ENCODE measurements at places on chromosomes 5 and 9.

DNA sequence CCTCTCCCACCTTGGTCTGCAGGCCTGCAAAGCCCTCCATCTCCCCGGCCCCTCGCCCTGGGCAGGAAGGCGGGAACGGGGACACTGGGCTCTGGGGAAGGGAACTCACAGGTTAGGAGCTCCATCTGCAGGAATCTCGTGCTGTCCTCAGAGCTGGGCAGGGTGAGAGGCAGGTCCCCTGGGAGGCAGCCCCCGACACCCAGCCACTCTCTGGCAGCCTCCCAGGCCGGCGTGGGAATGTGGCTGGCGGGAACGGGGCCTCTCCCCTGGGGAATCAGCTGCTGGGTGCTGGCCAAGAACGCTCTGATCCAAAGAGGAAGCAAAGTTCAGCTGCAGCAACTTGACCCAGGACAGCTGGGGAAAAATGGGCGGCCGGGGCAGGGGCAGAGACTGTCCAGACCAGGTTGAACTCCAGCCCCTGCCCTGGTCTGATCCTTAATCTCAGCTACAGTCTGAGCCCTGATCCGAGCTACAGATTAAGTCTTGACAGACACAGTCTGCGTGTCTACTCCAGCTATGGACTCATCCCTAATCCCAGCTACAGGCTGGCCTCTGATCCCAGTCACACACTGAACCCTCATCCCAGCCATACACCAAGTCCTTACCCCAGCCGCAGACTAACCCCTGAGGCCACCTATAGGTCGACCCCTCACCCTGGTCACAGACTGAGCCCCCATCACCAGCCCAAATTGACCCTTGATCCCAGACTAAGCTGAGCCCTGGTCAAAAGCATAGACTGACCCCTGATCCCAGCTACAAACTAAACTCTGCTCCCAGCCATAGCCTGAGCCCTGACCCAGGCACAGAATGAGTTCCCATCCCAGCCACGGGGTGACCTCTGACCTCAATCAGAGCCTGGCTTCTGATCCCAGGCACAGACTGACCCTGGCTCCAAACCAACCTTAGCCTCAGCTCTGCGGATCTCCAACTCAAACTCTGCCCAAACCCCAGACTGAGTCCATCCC, 37.3 kb upstream of the EGFL7 start:
- no peak for DNase-seq

DNA sequence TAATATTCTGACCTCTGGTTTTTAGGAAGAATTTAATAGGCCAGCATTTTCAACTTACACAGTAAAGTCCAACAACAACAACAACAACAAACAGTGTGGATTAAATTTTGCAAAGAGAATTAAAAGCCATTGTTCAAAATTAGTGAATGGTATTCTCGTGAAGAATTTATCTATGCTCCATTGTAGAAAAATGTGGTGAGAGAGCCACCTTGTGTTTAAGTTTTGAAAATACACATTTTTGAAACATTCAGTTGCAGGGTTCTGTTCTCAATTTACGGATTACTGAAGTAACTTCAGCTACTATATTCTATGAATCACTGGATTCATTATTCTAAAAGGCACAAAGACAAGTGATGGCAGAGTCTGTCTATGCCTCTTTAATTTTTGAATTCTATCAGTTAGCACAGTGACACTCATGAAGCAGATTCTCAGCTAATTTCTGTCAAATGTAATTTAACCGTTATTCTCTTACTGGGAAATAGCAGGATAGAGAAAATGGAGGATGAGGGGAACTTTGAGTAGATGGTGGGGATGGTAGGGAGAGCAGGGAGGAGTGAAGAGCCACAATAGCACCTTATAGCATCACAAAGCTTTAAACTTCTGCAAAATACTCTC, 11.0 kb downstream of the CCDC152 start:
- no peak for DNase-seq

GRCh38 chr9:104927912-104928740, at the start of gene ABCA1:
TSS of gene ABCA1 (minus strand) at chr9:104928155. CDS start at chr9:104903679, 24,476 bp downstream.
- no peak for DNase-seq

GRCh38 chr9:90540734-90541133, 101.9 kb downstream of the DIRAS2 start:
- DNase-seq = no peak

DNA sequence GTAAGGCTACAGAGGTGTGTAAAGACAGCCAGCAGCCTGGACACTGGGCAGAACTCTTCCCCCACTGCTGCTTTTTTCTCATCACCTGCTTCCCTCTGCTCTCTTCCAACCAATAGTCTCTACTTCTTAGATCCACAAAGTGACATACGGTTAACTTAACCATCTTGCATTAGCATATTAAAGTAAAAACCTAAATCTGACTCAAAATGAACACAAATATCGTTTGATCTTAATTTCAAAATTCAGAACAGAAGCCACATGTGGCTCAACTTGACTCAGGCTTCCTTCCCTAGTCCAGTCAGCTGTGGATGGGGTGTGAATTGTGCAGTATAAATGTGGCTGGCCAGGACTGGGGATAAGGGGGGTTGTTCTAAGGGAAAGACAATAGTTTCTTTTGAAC, 114.3 kb downstream of the STARD4 start:
- no peak for DNase-seq

DNA sequence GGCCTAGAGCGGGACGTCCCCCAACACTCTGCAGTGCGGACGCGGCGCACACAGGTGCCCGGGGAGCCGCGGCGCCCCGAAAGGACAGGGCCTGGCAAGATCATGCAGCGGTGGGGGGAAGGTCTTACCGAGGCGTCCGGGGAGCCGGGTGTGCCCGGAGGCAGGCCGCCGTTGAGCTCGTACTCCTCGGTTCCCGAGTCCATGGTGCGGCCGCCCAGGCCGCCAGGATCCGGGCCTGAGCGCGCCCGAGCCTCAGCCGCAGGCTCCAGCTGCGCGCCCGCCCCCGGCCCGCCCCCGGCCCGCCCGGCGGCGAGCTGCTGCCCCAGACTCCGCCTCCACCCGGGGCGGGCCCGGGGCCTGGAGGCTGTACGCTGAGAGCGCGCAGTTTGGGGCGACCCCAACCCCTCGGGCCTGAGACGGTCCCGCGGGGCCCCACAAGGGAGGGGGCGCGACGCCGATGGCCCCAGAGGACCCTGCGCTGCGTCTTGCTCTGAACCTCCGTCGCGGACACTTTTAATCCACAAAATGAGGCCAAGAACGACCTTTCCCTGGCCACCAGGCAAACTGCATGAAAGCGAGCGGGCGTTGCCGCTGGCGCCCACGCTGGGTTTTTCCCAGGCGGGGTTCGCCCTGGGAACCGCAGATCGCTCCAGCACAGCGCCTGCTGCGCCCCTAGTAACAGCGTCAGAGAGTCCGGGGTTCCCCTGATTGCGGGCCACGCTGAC, at the start of gene NINJ1:
Gene NINJ1 (minus strand): TSS at position 237 of the 725 bp plus-strand sequence. CDS start 34 bp downstream, at position 203.
- DNase-seq = peak; percentile 59

DNA sequence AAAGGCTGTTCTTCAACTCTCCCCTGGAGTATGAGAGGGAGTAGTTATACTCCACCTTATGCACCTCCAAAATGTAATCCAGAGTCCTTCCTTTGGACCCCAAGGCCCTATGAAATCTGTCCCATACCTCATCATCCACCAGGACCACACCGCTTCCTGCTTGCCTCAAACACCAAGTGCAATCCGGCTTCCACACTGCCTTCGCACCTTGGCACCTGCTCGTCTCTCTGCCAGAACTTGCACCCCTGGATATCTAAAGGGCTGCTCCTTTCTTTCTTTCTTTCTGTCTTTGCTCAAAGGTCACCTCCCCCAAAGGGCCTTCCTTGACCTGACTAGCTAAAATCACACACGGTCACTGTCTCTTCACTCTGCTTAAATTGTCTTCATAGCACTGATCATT, 63.9 kb upstream of the SHB start:
- DNase-seq = no peak

- no peak for DNase-seq
Measured at GRCh38 chr9:33851301-33851700, 34.3 kb downstream of the UBE2R2 start.

- no peak for DNase-seq
Measured at GRCh38 chr5:73214306-73214705, 41.3 kb downstream of the TMEM174 start.

- no peak for DNase-seq
Measured at GRCh38 chr5:14879393-14879792, 7.8 kb upstream of the ANKH start.

DNA sequence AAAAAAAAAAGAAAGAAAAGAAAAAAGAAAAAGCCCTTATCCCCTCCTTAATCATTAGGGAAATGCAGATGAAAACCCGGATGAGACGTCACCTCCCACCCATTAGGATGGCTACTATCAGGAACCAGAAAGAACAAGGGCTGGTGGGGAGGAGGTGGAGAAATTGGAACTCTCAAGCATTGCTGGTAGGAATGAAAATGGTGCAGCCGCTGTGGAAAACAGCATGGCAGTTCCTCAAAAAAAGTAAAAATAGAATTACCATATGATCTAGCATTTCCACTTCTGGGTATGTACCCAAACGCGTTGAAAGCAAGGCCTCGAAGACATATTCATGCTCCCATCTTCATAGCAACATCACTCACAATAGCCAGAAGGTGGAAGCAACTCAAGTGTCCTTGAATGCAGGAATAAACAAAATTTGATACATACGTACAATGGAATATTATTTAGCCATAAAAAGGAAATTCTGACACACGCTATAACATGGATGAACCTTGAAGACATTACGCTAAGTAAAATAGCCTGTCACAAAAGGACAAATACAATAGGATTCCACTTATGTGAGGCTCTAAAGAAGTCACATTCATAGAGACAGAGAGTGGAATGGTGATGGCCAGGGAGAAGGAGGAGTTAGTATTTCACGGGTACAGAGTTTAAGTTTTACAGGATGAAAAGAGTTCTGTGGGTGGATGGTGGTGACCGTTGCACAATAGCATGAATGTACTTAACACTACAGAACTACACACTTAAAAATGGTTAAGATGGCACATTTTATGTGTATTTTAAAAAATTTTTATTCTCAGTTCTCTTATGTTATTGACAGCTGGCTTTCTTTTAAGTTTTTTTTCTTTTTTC, 166.8 kb upstream of the IER5L start:
- no peak for DNase-seq

DNA sequence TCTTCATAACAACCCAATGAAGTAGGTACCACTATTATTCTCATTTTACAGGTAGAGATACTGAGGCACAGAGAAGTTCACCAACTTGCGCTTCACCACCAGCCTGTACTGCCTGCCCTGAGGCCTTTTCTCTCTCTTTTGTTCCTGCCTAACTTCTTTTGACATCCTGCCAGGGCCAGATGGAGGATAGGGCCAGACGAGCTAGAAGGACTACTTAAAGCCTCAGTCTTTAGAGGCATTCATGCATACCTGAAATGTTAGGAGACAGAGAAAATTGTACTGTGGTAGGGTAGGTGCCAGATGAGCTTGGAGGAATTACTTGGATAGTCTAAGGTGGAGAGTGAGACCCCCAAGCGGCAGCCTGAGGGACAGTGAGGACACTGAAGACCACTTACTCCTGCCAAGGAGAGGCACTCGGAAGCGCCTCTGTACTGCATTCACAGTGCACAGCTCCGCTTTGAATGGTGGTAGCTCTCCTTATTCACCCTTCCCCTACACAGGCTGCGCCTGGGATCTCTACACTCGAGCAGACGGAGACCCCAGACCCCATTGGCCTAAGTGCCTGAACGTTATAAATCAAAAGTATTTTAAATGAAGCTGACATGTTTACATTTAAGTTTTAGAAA, 6.2 kb upstream of the ORM1 start:
- DNase-seq = no peak

GRCh38 chr9:134335061-134335460, 8.8 kb downstream of the RXRA start:
- DNase-seq = no peak
